Stimulated activated CD4-positive, alpha-beta T cell treated with anti-CD3 and anti-CD28 coated beads, Interleukin-12 subunit alpha, Interleukin-12 subunit beta, amount 100 ng/mL, for 48 hours (primary cell): ENCODE measurements at places on chromosomes 1 and 21.

DNA sequence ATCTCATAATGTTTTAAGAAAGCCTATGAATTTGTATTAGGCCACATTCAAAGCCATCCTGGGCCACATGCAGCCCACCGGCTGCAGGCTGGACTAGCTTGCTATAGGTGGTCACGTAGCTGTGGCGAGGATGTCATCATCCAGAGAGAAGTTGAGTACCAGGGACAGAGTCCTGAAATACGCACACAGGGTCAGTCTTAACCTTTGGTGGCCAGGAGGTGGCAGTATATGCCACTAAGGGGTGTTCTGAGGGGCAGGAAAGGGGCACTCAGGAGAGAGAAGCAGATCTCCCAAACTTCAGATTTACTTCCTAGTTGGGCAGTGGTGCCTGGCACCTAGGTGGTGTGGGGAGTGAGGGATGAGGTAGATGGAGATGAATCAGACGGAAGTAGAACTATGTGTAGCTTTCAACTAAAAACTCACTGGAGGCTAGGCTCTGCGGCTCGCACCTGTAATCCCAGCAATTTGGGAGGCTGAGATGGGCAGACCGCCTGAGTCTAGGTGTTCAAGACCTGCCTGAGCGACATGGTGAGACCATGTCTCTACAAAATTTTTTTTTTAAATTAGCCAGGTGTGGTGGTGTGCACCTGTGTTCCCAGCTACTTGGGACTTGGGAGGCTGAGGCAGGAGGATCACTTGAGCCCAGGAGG lies 16.3 kb upstream of the CDK18 start:
- peak; percentile 37 for DNase-seq

DNA sequence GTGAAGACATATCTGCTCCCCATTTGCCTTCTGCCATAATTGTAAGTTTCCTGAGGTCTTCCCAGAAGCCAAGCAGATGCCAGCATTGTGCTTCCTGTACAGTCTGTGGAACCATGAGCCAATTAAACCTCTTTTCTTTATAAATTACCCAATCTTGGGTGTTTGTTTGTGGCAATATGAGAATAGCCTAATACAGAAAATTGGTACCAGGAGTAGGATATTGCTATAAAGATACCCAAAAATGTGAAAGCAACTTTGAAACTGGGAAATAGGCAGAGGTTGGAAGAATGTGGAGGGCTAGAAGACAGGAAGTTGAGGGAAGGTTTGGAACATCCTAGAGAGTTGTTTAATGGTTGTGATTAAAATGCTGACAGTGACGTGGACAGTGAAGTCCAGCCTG lies 90.8 kb downstream of the HHIPL2 start:
- no peak for DNase-seq

DNA sequence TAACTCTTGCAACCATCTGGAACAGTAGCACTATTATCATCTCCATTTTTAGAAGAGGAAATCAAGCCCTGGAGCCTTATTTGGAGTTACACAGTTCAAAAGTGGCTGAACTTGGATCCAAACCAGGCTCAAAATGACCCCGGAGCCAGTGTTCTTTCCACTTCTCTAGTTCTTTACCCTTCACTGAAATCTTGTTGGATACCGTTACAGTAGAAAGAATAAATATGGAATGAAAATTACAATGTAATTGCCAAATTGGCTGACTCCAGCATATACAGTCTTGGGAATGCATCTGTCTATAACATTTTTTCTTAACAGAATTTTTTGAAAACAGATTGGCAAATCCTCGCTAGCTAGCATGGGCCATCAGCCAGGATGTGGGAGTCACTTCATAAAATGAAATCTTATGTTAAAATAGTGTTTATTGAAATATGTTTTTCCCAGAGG lies 261.4 kb downstream of the CTH start:
- DNase-seq: no peak

DNA sequence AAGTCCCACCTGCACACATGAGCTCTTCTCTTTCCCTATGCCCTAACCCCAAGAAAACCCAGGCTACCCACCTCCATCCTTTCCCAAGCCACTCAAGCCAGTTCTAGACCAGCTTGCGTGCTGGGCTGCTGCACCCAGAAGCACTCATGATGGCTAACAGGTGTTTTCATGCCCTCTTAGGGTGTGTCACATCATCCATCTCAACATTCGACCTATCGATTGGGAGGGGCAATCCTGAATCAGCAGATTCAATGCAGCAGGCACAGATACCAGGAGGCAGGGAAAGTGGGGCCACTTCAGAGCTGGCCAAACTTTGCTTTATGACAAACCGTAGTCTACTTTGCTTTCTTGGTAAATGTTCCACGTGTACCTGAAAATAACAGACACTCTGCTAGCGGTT lies 6.6 kb upstream of the PRMT2 start:
- DNase-seq: no peak

DNA sequence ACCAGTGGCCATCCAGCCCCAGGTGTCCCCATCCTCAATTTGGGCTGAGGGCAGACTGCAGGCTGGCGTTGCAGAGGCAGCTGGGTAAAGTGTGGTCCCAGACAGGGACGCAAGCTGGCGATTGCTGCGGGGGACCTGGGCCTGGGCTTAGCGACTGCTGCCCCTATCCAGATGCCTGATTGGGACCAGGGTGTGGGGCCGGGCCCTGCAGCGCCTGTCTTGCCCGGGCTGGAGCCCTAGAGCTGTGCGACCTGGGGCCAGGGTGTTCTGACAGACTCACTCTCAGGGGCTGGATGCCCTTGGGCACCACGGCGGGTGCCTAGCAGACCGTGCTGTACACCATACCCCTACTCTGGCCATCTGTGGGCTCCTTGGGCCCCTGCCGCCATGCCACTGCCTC lies 16.2 kb upstream of the FAAP20 start:
- no peak for DNase-seq

DNA sequence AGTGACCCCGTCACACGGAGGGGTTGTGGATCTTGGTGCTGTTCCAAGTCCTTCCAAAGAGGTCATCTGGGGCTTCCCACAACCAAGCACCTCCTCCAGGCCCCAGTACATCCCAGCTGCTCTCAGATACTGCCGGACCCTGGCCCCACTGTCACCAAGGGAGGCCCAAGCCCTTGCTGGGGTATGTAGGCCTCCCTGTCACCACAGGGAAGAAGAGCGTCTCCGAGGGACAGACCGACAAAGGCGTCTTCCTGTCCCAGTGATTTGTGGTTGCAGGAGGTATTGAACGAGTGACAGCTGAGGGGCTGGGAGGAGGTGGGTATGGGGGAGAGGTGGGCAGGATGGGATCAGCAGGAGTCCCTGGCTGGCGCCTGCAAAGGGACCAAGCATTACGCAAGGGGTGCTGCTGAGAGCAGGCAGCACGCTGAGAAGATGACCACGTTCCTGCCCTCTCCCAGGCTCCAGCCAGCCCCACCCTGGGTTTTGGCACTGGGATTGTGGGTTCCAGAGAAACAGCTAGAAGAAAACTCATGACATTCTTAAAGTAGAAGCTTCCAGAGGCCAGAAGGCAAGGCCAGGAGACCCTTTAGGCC lies 29.7 kb downstream of the LRP8 start:
- no peak for DNase-seq

DNA sequence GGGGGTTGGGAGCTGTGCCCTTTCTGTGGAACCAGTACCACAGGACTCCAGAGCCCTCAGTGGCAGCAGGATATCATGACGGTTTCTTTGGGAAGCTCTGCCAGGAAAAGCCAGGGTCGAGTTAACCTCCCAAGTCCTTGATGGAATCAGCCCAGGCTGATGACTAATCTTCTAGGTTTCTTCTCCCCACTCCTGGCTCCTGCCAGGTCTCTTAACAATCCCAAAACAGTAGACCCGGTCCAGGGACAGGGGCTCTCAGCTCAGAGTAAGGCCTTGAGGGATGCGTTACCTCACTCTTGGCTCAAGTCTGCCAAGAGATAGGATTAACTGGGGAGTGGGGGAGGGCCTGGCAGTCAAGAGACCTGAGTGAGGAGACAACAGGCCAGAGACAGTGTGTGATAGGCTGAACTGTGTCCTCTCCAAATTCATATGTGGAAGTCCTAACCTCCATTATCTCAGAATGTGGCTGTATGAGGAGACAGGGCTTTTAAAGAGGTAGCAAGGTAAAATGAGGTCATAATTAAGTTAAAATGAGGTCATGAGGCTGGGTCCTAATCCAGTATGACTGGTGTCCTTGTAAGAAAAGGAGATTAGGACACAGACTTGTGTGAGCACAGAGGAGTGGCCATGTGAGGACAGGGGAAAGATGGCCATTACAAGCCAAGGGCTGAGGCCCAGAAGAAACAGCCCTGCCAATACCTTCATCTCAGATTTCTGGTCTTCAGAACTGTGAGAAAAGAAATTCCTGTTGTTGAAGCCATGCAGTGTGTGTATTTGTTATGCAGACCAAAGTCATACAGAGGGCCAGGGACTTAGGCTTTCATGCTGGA lies 95.0 kb downstream of the BEND5 start:
- DNase-seq: no peak

- no peak for DNase-seq
Observed at GRCh38 chr1:9652379-9653209, 1.1 kb downstream of the PIK3CD start.

GRCh38 chr21:46663754-46664153 lies 28.3 kb downstream of the PRMT2 start:
- DNase-seq: no peak
